ENCODE measurements at places on chromosomes 4 and X.

GRCh38 chrX:153624196-153625091, 22.6 kb upstream of the DUSP9 start:
- DNase-seq, result no peak

DNA sequence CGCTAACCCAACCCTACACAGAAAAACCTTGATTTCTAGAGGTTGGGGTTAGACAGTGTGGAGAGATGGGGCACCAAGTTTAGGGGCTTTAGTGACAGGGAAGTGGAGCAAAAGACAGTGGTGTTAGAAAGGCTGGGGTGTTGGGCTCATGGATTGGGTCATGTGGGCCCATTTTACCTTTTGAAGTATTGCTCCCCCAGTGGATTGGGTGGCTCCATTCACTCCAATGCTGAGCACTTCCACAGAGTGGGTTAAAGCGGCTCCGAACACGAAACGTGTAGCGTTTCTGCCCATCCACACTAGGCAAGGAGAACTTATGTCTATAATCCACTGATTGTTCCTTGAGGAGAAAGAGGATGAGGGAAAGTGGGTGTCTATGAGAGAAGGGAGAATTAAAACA, 2.3 kb downstream of the IL2RG start:
- no peak for DNase-seq

DNA sequence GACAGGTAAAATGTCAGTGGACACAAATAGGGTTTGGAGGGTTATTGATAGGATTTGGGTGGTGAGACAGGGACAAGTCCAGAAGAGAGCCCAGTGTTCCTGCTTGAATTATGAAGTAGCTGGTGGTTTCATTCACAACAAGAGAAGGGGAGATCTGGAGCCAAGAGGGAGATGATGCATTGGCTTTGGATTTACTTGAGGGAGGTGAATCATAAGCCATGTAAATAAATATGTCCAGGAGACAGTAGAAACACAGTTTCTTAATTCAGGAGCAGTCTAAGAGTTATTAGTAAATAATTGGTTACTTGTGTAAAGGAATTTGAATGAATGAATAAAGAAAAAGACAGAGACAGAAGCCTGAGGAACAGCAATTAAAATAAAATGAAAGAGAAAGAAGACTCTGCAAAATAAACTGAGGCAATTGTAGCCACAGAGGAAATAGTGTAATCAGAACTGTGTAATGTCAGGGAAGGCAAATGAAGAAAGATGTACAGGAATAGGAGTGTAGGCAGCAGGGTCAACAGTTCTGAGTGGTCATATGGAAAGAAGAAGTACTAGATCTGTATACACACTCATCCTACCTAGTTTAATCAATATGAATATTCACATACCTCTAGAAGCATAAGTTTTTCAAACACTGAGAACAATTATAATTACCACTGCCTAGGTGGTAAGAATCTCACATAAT, 50.2 kb upstream of the CXCL8 start:
- no peak for DNase-seq

DNA sequence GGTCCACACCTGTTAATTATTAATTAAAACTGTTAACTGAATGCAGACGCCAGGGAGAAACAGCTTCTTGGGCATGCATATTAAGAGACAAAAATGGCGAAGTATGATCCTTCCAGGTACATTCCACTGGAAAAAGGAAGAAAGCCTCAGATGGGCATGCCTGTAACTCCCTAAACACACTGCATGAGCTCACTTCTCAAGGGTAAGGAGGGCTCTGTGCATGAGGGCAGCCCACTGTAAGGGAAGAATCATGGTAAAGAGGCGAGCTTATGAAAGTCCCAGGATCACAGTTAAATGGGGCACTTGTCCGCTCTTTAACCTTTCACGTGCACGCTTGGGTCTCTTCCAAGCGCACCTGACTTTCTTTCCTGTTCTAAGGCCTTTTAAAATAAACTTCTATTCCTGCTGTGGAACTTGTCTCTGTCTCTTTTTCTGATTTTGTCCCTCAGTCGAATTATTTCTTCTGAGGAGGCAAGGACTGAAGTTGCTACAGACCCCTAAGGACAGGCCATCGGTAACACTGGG, 321.7 kb downstream of the PPP1R2C start:
- DNase-seq, result no peak

DNA sequence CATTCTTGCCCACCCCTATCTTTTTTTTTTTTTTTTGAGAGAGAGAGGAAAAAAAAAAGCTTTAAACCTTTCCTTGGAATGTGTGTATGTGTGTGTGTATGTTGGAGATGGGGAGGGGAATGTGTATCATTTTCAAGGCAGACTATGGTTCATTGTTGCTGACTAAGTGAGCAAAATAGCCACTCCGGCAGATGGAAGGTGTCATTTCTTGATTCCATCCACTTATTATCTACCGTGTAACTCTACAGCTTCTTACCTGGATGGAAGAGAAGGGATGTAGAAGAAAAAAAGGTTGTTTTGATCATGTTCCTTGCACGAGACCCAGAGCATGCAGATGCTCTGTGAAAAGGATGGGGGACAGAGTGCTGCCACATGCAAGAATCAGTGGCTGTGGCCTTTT, 5.9 kb upstream of the GK2 start:
- DNase-seq, result no peak

DNA sequence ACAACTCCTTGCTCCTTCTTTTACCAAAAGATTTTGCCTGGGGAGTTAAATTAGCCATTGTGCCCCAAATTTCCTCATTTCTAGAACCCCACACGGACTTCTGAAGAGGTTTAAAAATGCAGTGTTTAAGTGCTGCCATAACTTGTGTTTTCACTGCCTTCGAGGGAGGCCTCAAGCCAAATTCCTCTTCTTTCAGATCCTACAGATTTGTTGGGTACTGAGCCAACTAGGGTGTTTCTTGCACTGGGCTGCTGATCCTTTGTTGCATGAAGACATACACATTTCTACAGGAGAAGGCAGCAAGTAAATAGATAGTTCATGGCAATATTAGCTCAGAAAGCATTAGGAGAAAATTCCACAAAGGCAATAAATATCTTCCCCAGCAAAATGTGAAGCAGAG, 43.8 kb downstream of the GLRA2 start:
- DNase-seq, result no peak

GRCh38 chr4:101074326-101074725, 273.0 kb downstream of the PPP3CA start:
- no peak for DNase-seq

DNA sequence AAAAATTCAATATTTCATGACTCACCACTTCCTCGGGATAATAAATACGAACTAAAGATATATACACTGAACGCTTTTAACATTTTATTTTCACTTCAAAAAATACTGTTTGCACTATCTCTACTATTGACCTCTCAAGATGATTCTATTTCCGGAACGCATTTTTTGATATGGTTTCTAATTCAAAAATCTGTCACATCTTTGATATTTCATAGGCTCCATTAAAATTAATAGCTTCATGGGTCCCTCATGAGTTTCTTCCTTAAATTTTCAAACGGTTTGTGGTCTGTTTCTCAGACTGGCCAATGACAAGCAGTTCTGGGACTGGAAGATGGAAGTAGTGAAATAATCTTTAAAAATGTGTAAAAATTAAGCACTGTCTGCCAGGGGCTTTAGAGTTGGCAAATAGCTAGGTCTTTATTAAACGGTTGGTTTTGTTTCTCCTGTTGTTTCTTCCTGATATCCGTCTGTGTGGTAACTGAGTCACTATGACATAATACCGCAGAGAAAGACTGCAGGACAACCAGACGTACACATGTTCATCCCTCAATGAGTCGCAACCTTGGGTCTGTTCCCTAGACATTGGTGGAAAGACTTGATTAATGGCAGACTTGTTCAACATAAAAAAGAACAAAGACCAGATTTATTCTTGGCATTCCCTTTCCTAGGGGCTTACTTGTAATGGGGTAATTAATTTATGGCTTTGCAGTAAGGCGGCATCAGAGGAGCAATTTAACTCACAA, 133.8 kb downstream of the PALLD start:
- DNase-seq, result no peak
